Astrocyte of the spinal cord (primary cell): ENCODE measurements at places on chromosomes 12 and 14.

GRCh38 chr12:102509123-102509626, 28.8 kb upstream of the IGF1 start:
- DNase-seq = no peak

- DNase-seq = no peak
Observed at GRCh38 chr12:110829308-110829707, 17.5 kb upstream of the CCDC63 start.

DNA sequence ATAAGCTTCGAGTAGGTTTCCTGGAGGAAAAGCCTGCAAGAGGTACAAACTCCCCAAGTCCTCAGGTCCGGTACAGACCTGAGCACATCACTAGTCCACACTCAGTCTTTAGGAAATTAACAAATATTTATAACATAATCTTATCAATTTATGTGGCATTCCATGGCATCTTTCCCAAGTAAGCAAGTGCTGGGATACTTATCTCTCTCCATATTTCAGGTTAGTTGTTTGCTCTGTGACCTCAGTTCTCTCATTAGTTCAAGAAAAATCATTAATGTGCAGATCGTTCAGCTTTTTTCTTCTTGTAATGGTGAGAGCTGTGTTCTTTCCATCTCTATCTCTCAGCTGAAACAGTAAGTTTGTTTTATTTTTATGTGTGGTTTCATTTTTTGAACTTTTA, 34.7 kb downstream of the SPATA7 start:
- no peak for DNase-seq

- peak; percentile 20 for DNase-seq
Observed at GRCh38 chr12:6603095-6603567, 4.0 kb downstream of the CHD4 start.

- DNase-seq = peak; percentile 14
Observed at GRCh38 chr12:56941299-56942017, 7.2 kb upstream of the SDR9C7 start.

DNA sequence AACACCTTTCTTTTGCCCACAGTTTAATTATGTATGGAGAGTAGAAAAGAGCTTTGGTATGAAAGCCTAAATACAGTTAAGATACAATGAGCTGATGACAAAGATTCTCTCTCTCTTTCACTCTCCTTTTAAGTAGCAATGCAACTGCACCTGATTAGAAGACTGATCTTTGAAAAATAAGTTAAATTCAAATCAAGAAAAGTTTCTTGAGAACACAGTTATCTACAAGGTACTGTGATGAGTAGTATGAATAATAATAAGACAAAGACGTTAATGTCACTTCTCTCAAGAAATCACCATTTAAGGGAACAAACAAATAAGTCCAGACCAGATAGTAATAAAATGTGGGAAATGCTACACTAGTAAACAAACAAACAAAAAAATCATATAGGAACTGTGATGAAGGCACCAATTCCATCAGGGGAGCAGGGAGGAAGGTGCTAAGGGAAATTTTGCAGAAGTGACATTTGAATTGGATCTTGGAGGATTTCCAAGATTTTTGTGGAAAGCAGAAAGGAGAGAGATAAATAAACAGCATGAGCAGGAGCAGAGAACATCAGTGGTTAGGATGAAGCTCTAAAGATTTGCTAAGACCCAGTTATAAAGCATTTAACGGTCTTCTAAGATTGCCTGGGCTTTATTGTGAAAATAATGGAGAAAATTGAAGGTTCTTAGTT, 65.2 kb upstream of the STK38L start:
- peak; percentile 70 for DNase-seq

GRCh38 chr12:20424841-20425240, 56.5 kb downstream of the PDE3A start:
- no peak for DNase-seq

DNA sequence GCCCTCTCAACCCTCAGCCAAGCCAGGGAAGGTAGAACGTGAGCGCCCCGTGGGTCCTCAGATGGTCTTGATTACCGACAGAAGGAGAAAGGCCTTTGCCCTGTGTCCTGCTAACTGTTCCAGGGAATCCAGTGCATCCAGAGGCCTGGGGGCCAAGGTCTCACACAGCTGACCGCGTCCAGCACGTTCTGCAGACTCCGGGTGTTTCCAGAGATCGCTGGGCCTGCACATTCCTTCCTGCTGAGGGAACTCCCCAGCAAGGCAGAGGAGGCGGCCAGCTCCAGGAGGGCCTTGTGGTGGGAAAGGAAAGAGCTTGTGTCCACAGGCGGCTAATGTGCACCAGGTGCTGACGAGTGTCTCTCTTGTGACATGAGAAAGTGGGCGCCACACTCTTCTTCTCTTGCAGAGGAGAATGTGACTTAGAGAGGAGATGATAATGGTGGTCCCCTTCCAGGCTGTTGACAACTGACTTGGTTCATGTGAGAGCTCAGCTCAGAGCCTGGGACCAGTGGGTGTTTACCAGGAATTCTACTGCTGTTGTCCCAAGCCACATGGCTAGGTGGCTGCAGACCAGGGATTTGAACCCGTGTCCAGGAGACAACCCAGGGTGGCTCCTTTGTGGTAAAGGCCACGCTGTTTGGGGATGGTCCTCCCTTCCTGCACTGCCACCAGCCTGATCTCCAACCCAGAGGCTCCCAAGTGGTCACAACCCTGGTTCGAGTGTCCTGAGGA, 46.8 kb upstream of the DLK1 start:
- peak; percentile 91 for DNase-seq
